ENCODE measurements at places on chromosomes 13 and 19.

DNA sequence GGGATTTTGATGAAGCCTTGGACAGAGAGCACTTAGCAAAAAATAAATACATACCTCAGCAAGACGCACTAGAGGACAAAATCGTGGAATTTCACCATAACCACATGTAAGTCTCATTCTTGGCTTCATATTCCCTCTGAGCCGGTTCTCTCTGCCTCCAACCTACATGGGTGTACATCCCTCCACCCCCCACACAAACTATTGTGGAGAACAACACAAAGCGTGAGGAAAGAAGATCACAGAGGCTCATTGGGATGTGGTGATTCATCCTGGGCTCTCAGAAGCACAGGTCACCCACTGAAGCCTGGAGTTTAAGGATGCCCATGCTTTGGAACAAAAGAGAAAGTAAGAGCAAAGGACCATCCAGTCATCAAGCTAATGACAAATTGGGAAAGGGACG, 192.2 kb downstream of the STK24 start:
- no peak for DNase-seq

GRCh38 chr13:87244256-87244890, 426.8 kb upstream of the SLITRK5 start:
- DNase-seq: no peak

- peak; percentile 79 for DNase-seq
Observed at GRCh38 chr19:12778017-12778904, 2.9 kb upstream of the HOOK2 start.

DNA sequence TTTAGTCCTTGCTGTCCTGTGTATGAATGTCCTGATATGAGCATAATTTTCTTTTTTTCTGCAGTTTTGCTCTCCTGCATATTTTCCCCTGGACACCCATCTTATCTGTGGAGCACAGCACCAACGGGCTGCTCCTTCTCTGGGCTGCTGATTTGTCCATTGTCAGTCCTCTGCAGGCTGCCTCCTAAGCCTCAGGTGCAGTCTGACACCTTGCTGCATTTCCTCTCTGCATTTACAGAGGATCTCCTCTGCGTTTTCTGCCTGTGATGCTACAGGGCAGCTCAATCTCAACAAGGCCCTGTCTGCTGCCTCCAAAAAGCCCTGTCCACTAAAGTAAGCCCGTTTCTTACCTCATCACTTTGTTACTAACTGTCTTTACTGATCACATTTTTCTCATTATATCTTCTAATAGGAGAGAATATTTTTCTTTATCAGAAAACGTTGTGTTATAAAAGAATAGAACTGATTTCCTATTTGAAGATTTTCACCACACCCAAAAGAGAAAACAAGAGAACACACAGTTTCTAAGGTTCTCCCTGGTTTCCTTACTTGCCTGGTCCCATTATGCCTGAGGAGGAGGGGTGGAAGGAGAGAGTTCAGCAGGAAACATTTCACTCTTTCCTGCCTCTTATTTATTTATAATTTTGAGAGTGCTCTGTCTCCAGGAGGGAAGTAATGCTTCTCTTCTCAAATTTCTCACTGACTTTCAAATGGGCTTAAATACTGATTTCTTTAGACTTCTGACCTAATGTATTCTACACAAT, 65.6 kb upstream of the TDRD3 start:
- no peak for DNase-seq

DNA sequence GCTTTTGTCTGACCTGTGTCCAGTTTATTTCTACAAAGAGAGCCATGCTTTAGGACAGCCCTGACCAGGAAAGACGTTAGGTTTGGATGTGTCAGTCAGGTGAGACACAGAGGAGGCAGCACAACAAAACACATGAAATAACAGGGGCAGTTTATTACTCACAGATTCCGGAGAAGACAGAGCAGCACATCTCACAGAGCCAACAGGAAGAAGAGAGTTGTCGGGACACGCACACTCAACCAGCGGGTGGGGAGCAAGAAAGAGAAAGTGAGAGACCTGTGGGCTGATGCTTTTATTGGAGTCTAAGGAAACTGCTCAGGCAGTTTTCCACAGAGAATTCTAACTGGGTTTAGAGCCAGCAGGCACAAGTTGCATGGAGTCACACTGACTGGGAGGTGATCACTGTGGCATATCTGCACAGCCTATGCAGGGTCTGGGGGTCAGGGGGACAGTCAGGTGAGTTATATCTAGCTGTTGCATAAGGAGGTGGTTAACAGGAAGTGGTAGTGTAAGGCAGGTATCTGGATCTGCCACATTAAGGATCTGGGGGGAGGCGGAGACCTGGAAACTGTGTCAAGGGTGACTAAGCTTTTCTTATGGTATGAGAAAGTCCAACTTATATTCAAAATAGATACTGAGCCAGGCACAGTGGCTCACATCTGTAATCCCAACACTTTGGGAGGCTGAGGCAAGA, 24.1 kb upstream of the CEACAM20 start:
- DNase-seq: no peak

GRCh38 chr13:27625839-27626238, 4.1 kb downstream of the POLR1D start:
- no peak for DNase-seq

DNA sequence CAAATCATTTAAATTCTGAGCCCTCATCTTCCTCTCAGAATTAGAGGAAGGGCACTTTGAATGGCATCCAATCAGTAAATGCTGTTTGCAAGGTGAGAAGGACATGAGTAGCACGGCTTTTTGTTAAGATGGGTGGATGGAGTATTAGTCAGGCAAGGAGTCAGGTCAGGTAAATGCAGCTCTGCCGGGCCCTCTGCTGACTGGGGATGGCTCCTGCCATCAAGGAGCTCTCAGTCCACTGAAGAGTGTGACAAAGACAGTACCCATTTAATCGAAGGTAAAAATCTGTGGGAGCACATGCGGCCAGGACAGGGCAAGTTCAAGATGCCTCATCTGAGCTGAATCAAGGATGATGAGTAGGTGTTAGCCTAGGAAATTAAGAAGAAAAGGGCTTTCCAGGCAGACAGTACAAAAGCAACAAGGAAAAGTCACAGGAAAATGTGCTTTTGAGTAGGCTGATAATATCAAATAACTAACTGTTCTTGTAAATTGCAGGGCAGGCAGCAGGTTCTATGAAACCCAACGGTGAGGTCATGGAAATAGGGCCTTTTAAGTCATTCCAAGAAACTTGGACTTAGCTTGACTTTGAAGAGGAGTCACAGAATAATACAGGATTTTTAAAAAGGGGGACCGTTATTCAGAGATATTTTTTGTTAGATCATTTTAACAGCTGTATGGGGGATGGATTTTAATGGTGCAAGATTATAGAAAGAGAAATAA, 670.5 kb upstream of the ARGLU1 start:
- no peak for DNase-seq

DNA sequence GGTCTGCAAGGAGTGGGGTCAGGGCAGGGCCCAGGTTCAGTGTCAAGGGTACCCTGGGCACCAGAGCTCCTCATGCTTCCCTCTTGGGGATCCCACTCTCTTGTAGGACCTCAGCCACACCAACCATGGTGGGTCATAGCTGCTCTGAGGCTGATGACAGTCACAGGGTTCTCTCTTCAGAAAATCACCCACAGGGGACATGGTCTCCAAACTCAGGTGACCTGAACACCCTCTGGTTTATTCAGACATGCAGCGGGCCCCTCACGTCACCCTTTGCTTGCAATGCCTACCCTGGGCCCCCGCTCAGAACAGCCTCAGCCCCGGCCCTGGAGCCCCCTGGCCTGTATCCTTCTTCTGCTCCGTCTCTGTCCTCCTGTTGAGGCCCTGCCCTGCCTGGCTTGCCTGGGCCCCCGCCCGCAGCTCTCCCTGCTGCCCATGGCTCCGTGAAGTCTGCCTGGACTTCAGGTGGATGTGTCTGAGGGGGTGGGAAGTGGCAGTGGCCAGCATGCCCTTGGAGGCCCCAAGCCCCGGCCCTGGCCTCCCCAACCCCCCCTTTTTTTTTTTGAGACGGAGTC, 20.4 kb downstream of the CHERP start:
- DNase-seq: no peak

- no peak for DNase-seq
Observed at GRCh38 chr13:77800219-77800618, 102.7 kb downstream of the SLAIN1 start.

- DNase-seq: no peak
Observed at GRCh38 chr13:73231471-73231870, 172.7 kb downstream of the KLF5 start.

DNA sequence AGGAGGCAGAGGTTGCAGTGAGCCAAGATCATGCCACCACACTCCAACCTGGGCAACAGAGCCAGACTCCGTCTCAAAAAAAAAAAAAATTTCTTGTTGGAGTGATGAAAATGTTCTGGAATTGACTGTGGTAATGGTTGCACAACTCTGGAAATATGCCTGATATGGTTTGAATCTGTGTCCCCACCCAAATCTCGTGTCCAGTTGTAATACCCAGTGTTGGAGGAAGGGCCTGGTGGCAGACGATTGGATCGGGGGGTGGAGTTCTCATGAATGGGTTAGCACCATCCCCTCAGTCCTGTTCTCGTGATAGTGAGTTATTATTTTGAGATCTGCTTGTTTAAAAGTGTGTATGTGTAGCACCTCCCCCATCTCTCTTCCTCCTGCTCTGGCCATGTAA, 41.1 kb upstream of the MAP3K10 start:
- no peak for DNase-seq

- no peak for DNase-seq
Observed at GRCh38 chr13:97911311-97912138, 42.0 kb upstream of the IPO5 start.

GRCh38 chr13:36814465-36814864, 4.6 kb upstream of the RFXAP start:
- DNase-seq: no peak

GRCh38 chr13:36342715-36343114, 3.5 kb downstream of the SPART start:
- no peak for DNase-seq

DNA sequence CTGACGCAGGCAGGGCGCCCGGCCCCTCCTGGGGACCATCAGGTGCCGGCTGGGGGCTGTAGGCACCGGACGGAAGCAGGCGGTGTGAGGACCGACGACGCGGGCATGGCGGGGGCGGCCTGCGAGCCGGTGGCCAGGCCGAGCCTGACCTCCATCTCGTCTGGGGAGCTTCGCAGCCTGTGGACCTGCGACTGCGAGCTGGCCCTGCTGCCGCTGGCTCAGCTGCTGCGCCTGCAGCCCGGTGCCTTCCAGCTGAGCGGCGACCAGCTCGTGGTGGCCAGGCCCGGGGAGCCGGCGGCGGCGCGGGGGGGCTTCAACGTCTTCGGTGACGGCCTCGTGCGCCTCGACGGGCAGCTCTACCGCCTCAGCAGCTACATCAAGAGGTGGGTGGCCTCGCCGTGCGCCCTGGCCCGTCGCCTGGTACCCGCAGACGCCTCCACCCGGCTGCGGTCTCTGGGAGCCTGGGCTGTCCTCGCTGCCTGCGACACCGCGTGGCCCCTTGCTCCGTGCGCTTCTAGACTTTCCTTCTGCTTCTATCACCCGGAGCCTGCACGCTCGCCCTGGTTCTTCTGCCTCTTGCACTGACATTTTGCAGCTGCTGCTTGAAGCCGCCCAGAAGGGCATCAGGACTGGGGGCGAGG, 460 bp downstream of the MEDAG start:
- no peak for DNase-seq

DNA sequence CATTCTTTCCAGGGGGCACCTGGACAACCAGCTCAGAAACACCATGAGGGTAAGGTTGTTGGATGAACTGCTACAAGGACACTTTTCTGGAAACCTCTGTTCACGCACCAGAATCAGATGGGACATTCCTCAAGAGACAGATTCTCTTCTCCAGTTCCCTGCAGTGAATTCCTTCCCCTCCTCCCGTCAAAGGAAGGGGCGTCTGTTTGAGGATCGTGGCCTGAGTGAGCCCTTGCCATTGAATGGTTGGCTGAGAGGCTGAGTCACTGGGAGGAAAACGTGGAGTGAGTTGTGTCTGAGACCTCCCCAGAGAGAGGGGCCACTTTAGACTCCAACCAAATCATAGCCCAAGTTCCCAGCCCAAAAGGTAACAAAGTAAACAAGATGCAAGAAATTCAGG, 79.4 kb upstream of the ZNF507 start:
- DNase-seq: no peak

DNA sequence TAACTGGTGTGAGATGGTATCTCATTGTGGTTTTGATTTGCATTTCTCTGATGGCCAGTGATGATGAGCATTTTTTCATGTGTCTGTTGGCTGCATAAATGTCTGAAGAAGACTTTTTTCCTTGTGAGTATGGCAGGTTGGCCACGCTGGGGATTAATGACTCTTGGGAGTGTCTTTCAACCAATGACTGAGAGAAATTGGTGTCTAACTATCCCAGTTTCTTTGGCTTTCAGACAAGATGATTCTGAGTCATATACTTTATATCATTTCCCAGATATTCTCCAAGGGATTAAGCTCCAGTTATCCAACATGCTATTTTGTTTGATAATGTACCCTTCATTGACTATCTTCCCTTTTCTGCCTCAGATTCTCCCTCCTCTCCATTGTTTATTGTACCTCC, 35.5 kb upstream of the CSNK1A1L start:
- DNase-seq: no peak

- DNase-seq: no peak
Observed at GRCh38 chr13:38871275-38871674, 119.4 kb downstream of the STOML3 start.

GRCh38 chr19:43711751-43712355, 4.0 kb upstream of the IRGC start:
- DNase-seq: no peak

GRCh38 chr13:109995578-109995977, 209.2 kb upstream of the IRS2 start:
- DNase-seq: no peak

- no peak for DNase-seq
Observed at GRCh38 chr13:111261326-111261725, 59.1 kb upstream of the TEX29 start.

- DNase-seq: no peak
Observed at GRCh38 chr19:8858260-8858659, 26.1 kb downstream of the MBD3L1 start.

- DNase-seq: no peak
Observed at GRCh38 chr19:39335168-39335548, 685 bp downstream of the GMFG start.

DNA sequence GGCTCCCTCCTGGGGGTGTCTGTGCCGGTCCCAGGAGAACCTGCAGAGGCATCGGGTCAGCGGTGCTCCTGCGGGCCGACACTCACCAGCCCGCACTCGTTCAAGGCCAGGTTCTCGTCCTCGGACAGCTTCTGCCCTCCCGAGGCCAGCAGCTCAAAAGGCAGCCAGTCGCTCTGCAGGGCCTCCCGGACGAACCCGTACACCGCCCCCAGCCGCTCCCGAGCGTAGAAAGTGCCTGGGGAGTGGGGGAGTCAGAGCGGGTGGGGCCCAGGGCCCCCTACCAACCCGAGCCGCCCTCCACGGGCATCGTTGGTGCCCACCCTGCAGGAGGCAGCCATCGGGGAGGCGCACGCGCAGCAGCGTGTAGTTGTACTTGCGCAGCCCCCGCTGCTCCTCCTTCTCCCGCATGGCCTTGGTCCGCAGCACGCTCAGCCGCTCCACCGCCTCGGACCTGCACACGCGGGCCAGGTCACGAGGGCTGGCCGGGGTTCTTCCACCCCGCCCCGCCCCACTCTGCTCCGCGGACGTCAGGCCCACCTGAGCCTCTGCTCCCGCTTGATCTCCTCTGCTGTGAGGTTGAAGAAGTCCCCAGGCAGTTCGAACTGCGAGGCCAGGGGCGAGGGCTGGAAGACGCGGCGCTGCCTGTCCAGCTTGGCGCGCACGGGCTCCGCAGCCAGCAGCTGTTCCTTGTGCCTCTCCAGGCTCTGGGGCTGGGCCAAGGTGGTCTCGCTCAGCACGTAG, 11.5 kb downstream of the UBXN6 start:
- no peak for DNase-seq

- peak; percentile 81 for DNase-seq
Observed at GRCh38 chr13:52925775-52926285, 77.4 kb upstream of the PCDH8 start.

GRCh38 chr13:38781539-38781938, 94.7 kb downstream of the FREM2 start:
- no peak for DNase-seq
